ENCODE measurements at places on chromosomes 16 and 17. TPM values are rescaled to one million over a fixed set of nuclear protein-coding genes. Genes with fewer than 3 reads are reported as not detected.

DNA sequence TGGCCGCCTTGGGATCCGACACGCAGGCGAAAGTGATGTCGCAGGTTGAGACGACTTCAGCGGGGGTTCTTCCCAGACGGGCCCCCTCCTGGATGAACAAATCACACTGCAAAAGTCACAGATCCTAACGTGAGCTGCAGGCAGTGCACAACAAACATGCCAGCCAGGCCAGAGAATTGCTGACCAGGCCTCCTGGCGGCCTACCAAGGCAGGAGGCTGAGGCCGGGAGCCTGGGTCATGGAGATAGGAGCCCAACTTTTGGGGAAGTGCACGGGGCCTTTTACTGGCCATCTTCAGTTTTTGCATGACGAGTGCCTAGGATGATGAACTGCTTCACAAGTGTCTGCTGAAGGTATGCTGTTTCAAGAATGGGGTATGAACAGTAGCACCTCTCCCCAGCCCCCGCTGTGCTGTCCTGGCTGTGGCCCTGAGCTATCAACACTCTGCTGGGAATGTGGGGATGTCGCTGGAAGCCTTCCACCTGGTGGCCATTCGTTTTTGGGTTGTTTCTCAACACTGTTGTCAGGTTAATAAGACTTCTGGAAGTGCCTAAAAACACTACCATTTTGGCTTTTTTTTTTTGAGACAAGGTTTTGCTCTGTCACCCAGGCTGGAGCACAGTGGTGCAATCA is 12.2 kb upstream of the ROGDI start:
- DNase-seq: no peak
- H3K27me3 ChIP-seq: no peaks in the 10 kb centered on the region
- no peak overlapping the region for H3K4me3 ChIP-seq
- H3K27ac ChIP-seq: no peak overlapping the region

ZACN gene
- total RNA-seq: not detected

BTBD17 gene
- total RNA-seq: not detected

- no peak overlapping the region for H3K27ac ChIP-seq
- no peak overlapping the region for H3K4me3 ChIP-seq
- no peaks in the 10 kb centered on the region for H3K27me3 ChIP-seq
- H3K36me3 ChIP-seq: no peaks in the 10 kb centered on the region
- DNase-seq: peak; percentile 83
- peaks cover 5% of the 10 kb centered on the region for H3K4me1 ChIP-seq
Measured at GRCh38 chr17:79045842-79046196, 21.9 kb downstream of the C1QTNF1 start.

DNA sequence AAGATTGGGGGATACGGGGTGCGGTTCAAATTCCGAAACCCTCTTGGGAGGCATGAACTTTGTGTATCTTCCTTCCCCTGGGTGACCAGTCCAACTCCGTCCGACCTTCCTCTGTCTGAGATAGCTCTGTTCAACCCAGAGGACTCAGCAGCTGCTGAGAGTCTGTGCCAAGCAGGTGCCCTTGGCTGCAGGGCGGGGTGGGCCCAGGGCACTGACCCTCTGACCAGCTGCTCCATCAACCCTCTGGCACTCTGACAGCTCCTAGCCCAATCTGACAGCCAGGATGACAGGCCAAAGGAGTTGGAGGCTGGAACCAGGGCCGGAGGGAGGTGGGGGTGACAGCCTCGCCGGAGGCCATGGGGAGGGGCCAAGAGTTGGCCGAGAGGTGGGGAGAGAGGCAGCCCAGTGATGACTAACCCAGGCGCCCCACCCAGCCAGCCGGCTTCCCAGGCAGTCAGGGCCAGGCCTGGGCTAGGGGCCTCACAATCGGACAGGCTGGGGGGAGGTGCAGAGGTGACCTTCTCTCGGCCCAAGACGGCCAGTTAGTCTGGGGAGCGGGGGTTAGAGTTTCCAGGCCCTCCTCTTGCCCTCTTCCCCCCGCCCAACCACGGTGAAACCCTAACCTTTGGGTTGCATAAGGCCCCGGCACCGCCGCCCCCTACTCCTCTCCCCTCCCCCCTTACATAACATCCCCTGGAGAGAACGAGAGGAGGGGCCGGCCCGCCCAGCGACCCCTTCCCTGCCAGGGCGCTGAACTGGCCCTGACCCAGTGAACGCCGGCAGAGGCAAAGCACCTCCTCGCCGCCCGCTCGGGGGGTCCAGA is 5.0 kb upstream of the TLCD2 start:
- peak overlapping the region; percentile 96 for H3K27ac ChIP-seq
- peaks cover 21% of the 10 kb centered on the region for H3K36me3 ChIP-seq
- H3K4me1 ChIP-seq: peaks cover 39% of the 10 kb centered on the region
- peak; percentile 86 for DNase-seq

FBXO39 gene
- total RNA-seq: not detected

GRCh38 chr17:75073618-75074047 is 14.1 kb upstream of the SLC16A5 start:
- H3K4me3 ChIP-seq: no peak overlapping the region
- H3K36me3 ChIP-seq: no peaks in the 10 kb centered on the region
- DNase-seq: no peak

DNA sequence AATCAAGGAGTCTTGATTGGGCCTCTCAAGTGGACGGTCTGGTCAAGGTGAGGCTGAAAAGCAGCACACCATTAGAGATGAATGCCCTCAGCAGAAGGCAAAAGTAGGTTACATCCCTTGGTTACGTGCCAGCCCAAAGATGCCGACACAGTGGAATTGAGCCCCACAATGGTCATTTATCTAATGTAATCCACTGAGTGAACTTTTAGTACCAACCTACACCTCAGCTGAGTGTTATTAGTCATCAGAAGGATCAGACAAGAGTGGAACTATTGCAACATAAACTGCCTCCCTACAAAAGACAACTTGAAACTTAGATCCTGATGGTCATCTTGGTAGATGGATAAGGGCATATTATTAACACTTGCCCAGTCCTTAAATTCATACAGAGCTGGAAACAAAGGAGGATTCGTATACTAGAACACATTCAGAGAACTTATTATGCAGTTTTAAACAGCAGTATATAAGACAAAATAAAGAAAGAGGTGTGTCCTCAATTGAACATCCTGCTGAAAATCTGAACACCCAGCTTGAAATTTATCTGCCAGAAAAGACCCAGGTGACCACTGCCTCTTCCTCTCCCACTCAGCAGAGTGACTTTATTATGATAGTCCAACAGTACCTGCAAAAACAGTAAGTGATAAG is 2.8 kb downstream of the DCUN1D3 start:
- H3K4me3 ChIP-seq: peak overlapping the region; percentile 96
- DNase-seq: peak; percentile 20
- H3K27ac ChIP-seq: no peak overlapping the region
- H3K36me3 ChIP-seq: peaks cover 22% of the 10 kb centered on the region

DNA sequence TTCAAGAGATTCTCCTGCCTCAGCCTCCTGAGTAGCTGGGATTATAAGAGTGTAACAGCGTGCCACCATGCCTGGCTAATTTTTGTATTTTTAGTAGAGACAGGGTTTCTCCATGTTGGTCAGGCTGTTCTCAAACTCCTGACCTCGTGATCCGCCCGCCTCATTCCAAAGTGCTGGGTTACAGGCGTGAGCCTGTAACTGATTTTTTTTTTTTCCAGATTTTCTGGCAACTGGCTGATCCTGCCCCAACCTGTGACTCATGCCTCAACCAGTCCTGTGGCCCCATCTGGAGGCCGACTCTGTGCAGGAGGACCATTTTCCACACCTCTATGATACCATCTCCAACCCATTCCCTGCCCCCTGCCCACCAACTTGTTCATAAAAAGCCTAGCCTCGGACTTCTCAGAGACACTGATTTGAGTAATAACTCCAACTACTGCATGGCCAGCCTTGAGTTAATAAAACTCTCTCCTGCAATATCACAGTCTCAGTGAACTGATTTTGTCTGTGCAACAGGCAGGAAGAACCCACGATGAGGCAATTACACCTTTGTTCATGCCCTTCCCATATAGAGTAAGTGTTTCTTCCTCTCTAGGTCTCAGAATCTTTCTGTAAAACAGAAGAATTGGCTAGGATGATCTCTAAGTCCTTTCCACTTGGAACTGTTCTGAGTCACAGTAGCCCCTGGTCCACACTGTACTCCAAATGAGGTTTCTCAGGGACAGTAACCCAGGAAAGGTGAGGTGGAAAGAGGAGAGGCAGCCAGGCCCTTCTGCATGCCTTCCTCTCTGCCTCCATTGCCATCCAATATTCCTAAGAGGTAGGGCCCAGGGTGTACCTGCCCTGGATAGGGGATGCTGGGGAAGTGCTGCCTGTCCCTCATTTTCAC is 8.8 kb upstream of the CNOT1 start:
- H3K4me1 ChIP-seq: peaks cover 4% of the 10 kb centered on the region
- H3K4me3 ChIP-seq: no peak overlapping the region
- H3K36me3 ChIP-seq: no peaks in the 10 kb centered on the region
- H3K27me3 ChIP-seq: no peaks in the 10 kb centered on the region

- H3K4me1 ChIP-seq: peaks cover 72% of the 10 kb centered on the region
- no peaks in the 10 kb centered on the region for H3K27me3 ChIP-seq
- no peak overlapping the region for H3K4me3 ChIP-seq
- peak overlapping the region; percentile 57 for H3K27ac ChIP-seq
- H3K36me3 ChIP-seq: no peaks in the 10 kb centered on the region
Measured at GRCh38 chr17:48500435-48501426, 30.1 kb downstream of the HOXB1 start.
